ENCODE measurements at places on chromosomes 5 and 9.

- no peak for DNase-seq
Measured at GRCh38 chr9:132059361-132059760, 20.3 kb downstream of the MED27 start.

DNA sequence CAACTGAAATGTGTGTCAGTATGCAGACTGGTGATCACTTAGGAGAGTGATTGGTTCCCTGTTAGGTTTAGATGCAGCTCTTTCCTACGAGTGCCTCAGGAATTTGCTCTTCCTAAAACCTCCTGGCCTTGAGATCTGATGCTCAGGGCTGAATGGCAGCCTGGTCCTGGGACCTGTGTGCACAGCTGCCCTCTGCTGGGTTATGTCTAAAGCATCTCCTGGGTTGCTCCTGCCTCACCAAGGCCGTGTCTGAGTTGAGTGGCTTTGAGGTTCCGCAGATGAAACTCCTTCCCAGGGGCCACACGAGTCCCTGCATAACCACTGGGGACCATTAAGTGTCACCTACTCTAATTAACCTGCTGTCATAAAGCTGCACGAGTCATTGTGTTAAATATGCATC is 59.5 kb downstream of the MVB12B start:
- no peak for DNase-seq

DNA sequence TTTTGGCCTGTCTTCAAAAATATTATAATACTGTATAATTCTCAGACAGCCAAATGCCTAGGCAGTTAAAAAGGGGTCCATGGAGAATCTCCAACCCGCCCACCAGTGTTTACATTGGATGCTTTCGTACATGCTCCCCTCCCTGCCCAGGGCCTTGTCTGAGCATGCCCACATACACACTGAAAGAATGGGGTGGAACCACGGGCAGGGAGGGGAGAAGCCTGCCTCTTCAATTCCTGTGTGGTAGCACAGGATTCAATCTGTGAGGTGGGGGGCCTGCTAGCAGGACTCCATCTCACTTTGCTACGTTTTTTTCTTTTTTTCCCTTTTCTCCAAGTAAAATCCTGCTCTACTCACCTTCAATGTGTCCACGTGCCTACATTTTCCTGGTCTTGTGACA is 314.7 kb upstream of the GRAMD2B start:
- no peak for DNase-seq

- no peak for DNase-seq
Measured at GRCh38 chr9:119154527-119154926, 214.7 kb downstream of the BRINP1 start.

- DNase-seq, result no peak
Measured at GRCh38 chr5:131536211-131536826, 98.7 kb downstream of the RAPGEF6 start.

- no peak for DNase-seq
Measured at GRCh38 chr9:89464300-89464901, 33.5 kb downstream of the SEMA4D start.

- no peak for DNase-seq
Measured at GRCh38 chr9:14018081-14018480, 295.9 kb downstream of the NFIB start.

GRCh38 chr9:2043243-2043642 is 28.1 kb downstream of the SMARCA2 start:
- no peak for DNase-seq

DNA sequence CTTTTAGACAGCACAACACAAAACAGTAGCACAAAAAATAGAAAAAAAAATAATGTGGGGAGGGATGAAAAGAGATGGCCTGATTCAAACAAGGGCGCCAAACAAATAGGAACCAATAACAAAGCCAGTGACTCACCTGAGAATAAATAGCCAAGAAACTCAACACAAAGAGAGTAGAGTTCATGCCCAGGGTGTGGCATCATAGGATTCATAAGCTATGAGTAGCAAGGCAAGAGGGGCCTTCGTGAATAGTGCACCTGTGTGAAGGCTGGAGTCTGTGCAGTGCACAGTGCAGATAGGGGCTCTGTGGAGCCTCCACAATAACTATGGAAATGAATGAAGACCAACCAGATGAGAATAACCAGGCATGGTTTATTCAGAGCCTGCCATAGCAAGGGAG is 541.7 kb downstream of the SPOCK1 start:
- no peak for DNase-seq

- DNase-seq, result no peak
Measured at GRCh38 chr5:13910637-13911288, 33.7 kb downstream of the DNAH5 start.

All from stimulated activated CD8-positive, alpha-beta memory T cell treated with anti-CD3 and anti-CD28 coated beads, Interleukin-4, amount 100 ng/mL, for 4 hours (primary cell).